ENCODE measurements at places on chromosomes 7 and 10.

DNA sequence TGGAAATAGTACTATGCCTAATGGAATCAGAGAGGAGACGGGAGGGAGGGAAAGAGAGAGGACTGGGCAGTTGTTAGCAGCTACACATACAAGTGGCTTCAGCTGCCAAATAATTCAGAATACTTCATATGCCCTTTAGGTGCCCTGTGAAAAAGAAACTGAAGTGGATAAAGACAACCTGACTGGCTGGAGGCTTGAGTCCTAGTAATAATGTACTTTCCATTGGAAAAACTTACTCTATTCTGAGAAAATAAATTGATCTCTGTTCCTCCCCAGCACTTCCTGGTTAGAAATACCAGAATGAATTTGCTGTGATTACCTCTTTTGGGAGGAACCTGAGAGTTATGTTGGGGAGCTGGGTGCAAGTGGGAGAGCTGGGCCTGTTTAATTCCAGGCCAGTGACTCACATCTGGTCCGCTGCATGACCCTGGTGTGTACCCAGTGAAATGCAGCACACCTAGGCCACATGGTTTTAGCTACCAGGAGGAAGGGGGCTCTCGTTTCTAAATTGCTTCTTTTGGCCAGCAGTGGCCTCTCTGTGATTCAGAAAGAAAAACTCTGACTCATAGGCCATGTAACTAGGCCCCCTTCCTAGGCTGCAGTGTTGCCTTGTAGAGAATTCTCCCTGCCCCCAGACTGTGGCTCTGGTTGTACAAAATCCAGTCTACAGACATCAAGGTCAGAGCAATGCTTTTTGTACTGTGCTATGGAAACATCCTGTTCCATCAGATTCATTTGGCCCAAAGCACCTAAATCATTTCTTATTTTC is 6.5 kb downstream of the AGFG2 start:
- no peak for DNase-seq

GRCh38 chr10:14179251-14179650 is 151.5 kb downstream of the FRMD4A start:
- no peak for DNase-seq

- no peak for DNase-seq
Observed at GRCh38 chr7:137881607-137882260, 35.0 kb upstream of the DGKI start.

DNA sequence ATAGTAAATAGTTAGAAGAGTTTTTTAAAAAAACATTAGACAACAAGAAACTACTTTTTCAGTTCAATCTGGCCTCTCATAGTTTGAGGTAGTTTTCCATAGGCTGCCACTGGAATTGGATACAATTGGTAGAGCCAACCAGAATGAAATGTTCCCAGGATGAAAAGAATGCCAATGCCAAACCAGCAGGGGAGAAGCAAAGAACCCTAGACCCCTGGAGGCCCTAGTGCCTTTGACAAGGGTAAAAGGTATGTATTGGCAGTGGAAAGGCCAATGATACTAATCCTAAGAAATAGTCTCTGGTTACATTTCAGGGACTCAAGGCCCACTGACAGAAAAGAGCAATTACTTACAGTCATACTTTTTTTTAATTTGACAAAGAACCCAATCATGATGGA is 77.4 kb upstream of the SEM1 start:
- DNase-seq = no peak

- DNase-seq = no peak
Observed at GRCh38 chr7:112129655-112130323, 76.4 kb downstream of the DOCK4 start.

Data from suprapubic skin (tissue), 4 donors.